Stimulated activated naive B cell treated with anti-CD40 and anti-IgM and Interleukin-4, amounts not matched to agents 10 μg/mL and 1 μg/mL and 100 μg/mL, for 72 hours (primary cell): ENCODE measurements at places on chromosomes 12 and 14.

GRCh38 chr14:90140298-90140955 is 78.6 kb downstream of the KCNK13 start:
- DNase-seq: no peak

DNA sequence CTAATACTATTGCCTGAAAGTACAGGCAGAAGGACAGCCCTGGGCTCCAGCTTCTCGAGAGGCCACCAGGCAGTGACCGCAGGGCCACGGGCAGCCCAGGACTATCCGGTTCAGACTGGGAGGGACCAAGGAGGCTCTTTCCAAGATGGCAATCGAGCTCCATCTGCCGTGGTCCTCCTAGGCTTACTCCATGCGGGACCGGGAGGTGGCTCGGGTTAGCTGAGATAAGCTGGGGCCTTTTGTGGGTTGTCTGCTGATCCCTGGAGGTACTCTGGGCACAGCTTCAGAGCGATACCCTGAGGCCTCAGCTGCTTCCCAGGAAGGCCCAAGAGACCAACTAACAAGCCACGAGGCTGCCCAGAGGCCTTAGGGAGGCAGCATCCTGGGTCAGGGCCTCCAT is 33.1 kb downstream of the SNRNP35 start:
- DNase-seq: no peak

DNA sequence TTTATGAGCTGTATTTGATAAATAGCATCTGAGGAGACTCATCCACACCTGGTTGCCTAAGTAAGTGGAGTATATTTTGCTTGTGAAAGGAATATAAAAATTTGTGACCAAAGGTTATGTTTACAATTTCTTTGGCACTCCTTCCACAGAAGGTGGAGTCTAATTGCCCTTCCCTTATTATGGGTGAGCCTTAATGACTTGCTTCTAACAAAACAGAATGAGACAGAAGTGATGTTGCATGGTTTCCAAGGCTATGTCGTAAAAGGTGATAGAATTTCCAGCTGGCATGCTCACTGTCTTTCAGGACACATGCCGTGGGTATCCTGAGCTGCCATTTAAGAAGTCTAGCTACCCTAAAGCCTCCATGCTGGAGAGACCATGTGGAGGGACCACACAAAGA is 116.8 kb upstream of the ABCD2 start:
- DNase-seq: no peak

DNA sequence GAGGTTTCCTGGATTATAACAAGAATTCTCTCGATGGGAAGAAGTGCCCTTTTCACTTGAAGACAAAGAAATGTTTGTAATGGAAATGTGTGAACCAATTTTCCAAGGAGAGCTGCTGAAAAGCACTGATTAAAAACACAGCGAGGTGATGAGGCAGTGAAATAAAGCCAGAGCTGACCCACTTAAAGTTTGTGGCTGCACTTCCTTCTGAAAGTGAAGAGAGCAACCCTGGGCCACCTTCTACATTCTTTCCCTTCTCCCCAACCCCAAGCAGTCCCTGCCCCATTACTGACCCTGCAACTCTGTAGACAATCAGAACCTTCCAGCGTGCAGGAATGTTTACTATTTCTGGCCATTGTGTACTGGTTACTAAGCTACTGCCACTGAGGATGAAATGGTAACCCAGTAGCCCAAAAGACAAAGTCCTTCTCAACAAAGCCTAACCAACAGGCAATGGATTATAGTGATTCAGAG is 173.9 kb downstream of the TTC7B start:
- no peak for DNase-seq

DNA sequence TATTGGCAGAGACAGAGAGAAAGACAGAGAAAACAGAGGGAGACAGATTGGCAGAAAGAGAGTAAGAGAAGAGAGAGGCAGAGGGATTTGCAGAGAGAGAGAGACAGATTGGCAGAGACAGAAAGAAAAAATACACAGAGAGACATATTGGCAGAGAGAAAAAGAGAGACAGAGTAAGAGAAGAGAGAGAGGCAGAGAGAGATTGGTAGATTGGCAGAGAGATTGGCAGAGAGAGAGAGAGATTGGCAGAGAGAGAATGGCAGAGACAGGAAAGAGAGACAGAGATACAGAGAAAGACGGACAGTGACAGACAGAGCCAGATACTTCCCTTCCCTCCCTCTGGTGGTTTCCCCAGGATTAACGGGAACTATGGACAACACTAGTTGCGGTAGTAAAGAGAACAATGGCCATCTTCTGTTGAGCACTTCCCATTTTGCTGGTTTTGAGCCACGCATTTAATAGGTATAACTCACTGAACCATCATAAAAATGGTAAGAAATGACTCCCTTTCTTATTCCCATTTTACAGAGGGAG is 2.6 kb upstream of the NOS1 start:
- no peak for DNase-seq
